8988T (cell line): ENCODE measurements at places on chromosomes 7 and 10.

- DNase-seq: no peak
These were observed 8.5 kb upstream of the C10orf105 start for GRCh38 chr10:71727738-71728737.

- DNase-seq: no peak
These were observed 9.0 kb downstream of the GET4 start for GRCh38 chr7:885261-885892.

DNA sequence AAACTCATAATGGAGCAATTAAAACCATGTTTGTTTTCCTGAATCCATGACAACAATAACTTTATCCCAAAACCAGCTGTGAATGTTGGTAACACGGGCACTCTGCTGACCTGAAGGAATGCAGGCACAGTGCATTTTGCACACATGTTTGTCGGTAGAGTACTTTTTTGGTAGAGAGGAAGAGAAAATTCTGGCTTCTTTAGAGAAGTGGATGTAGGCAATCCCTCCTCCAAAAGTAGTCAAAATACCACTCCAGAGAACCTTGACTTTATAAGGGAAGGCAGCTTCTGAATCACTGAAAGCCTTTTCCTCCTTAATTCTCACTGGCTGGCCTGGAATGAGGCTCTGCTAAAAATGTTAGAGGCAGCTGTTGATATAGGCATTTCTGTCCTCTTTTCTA, 15.8 kb upstream of the ACTA2 start:
- DNase-seq: no peak

DNA sequence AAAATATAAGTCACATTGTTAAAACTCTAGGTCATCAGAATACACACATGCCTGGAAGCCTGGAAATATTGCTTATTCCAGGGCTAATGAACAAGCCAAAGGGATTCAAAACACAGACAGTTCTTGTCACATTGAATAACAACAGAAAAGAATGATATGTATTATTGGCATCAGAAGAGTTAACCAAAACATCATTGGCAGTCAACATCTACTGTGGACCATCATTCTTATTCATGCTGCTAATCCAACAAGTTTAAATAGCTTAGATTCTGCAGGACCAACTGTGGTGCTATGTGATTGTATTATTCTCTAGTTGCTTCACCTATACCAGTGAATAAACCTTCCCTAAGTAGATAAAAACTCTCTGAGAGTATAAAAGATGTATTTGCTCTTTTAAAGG, 198.3 kb downstream of the NEBL start:
- no peak for DNase-seq

GRCh38 chr7:47688311-47689100, 106.6 kb upstream of the TNS3 start:
- no peak for DNase-seq

DNA sequence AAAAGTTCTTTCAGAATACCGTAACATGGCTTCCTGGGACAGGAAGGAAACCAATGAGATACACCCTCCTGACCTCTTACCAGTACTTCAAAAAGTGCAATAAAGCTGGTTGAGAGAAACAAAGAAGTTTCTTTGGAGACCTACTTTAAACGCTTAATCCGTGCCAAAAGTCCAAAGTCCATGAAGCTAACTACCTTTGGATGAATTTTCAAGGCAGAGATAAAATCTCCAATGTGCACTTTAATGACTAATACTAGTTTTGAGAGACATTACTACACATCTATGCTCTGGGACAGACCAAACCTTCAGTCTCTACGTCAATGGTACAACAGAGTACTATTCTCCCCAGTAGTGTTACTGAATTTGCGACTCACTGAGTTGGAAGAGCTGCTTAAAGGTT, 46.1 kb downstream of the UBE2H start:
- no peak for DNase-seq

DNA sequence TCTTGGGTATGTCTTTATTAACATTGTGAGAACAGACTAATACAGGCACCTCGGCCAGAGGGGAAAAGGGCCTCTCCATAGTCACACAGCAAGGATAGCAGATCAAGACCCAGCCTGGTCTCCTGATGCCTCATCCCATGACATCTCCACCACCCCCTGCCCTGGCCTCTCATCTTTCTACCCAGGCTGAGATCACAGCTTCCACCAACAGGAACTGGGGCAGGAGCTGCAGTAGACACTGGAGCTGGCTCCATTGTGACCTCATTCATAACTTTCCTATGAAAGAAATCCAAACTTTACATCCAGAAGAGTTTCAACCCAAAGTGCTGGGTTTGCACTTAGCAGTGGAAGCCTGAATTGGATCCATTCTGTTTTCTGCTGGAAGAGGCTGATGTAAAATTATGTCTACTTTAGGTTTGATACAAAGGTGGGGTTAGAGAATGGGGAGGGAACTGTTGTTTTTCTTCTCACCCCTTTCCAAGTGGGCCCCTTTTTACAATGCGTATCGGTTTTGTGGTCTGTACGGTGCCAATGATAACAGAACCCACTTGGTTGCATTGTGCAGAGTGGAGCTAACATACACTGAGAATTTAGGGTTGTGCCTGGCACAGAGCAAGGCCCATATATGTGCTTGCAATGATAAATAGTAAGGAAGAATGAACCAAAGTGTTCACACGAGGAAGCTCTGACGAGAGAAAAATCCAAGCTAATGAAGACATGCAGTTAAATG, 28.6 kb upstream of the INSIG1 start:
- DNase-seq: no peak

DNA sequence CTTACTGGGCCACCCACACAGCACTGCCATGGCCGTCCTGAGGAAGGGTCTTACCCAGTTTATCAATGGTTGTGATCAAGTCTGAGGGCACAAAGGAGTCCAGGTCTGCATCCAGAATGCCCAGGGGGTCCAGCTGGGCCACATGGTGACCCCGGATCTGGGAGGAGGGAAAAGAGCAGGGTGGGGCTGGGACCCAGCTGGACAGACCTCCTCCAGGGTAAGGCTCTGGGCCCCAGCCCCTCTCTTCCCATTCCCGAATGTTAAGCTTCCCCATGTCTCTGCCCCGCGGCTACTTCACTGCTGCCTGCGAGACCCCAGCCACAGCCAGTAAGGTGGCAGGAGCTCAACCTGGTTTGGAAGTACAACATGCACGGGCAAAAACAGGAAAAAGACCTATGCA, 9.5 kb downstream of the OGDHL start:
- DNase-seq: no peak

DNA sequence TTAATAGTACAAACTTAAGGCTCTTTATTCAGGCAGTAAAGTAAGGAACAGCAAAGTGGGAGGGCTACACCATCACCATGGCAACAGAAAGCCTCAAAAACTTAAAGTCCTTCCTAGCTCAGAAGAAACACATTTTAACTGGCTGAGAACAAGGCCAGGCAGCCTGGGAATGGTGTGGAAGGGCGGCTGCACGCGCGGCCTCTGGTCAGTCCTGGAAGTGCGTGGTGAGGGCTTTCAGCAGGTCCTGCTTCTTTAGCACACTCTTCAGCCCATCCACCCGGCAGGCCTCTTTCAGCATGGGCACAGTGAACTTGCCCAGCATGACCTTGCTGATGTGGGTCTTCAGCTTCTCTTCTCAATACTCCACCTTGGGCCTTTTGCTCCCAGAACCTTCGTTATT, 133.0 kb downstream of the CYP26A1 start:
- DNase-seq: no peak
